NCI-H1436 treated with DMSO at 0.1 percent for 48 hours (cell line): ENCODE measurements at places on chromosomes 12 and 14.

DNA sequence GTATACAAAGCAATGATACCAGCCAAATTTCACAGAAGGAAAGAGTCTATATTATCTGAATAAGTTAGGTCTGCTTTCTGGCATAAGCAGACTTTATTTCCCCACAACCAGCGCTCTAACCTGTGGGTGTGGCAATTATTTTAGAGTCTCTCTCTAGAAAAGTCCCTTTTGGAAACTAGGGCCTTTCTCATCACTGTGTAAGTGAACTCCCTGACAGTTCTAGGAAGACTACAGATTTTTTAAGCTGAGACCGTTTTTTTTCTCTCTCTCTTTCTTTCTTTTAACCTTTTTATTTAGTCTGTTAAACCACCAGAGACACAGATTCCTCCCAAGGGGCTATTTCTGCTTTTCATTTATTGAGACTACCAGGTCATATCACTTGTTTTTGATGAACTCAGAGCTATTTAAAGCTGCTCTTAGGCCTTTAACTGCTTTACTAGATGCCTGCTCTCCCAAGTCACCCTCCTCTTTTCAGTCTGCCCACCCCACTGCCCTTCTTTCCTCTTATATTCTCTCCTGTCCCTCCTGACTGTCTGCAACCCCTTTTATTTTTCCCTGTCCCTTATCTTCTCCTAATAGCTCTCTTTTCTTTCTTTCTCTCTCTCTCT is 69.2 kb upstream of the ARHGAP5 start:
- no peak for DNase-seq

GRCh38 chr12:113812411-113813228 is 153.5 kb downstream of the RBM19 start:
- no peak for DNase-seq

GRCh38 chr14:31965735-31966598 is 111.1 kb upstream of the ARHGAP5 start:
- DNase-seq: no peak

- DNase-seq: no peak
These were observed 19.4 kb downstream of the ATP6V0A2 start for GRCh38 chr12:123731596-123731995.

DNA sequence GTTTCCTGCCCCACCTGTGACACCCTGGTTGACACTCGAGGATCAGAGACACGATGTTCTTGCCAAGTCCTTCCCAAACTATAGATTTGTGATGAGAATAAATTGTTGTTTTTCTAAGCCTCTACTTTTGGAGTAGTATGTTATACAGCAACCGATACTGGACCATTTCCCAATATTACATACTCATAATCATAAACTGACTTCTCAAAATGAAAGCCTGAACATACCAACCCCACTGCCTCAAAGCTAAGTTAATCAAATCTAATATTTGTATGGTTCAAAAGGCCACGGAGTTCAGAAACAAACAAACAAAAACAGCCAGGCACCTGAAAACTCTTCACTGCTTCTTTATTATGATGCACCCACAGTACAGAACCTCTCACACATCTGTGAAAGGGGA is 52.3 kb upstream of the GPHB5 start:
- no peak for DNase-seq

- DNase-seq: no peak
These were observed 110.5 kb downstream of the DERA start for GRCh38 chr12:16021676-16022075.

DNA sequence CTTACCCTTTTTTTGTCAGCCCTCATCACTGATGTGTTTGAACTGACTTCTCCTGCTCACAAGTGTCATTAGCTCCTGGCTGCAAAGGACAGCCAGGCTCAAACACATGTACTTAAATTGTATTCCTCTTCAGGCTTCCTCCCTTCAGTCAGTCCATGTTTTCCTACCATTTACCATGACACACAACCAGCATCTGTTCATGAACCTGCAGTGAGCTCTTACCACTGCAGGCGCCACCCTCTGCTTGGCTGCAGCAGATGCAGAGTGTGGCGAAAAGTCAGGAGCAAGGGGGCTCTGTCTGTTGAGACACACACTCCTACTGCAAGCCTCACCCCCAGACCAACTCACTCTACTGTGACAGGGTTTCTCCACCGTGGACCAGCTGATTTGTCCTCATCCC is 70.2 kb downstream of the TSPAN11 start:
- DNase-seq: no peak

DNA sequence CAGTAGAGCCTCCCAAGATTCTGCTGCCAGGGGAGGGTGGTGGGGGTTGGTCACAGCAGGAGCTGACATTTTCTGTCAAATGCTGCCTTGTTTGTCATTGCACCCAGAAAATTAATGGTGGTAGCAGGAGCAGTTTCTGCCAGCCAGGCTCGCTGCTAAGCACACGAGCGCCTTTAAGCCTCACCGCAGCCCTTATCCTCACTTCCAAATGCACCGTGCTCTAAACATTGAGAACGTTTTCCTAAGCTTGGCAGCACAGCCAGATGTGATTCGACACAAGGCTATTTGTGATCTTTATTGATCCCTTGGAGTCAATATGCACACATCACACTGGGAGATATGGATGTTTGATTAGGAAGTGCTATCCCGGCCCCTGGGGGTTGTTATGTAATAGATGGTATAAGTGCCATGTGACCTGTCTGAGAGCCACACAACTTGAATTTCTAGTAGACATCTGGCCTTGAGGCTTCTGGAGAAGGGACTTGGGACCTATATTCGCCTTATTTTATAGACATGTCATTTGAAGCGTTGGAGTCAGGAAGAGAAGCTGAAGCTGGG is 31.6 kb upstream of the BEGAIN start:
- DNase-seq: no peak

DNA sequence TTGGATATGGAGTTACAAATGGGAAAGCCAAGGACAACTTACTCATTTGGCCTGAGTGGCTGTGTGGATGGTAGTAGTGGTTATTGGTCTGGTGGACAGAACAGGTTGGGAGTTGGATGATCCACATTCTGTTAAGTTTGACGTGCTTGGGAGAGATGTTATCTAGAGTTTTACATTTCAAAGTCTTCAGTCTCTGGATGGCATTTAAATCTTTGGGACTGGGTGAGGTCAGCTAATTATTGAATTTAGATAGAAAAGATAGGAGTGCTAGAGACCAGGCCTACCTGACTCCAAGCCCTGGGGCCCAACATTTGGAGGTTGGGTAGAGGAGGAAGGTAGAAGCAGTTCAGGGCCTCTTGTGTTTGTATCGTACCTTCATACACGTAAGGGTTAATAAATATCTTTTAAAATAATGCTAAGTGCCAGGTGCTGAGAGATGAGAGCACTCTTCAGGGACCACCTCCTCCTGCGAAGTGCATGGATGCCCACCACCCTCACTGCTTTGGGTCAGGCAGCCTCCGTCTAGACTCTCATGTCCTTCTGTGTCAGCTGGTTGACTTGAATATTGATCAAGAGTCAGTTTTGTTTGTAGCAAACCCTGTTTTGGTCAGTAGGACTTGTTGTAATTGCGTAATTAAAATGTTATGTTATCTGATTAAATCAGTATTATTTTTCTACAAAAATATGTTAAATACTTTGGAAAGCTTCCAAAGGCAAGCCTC is 460.4 kb upstream of the RGS6 start:
- DNase-seq: no peak

- peak; percentile 2 for DNase-seq
These were observed 64.1 kb upstream of the PPP4R3A start for GRCh38 chr14:91573894-91574837.

GRCh38 chr12:14768823-14769405 is 34.4 kb downstream of the WBP11 start:
- no peak for DNase-seq

DNA sequence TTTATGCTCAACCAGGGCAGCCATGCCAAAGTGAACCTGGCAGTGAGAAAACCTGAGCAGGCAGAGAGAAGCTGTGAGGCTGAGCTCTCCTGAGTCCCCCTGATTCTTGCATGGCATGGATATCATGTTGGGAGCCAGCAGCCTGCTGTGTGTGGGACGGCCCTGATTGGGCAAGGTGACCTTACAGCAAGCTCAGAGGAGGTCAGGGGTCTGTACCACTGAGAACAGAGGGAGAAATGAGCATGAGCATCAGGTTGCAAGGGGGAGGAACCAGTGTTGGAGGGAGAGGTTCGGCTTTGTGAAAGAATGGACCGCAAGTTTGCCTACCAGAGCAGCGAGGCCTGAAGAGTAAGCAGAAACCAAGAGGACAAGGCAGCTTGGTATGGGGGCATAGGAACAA is 59.1 kb upstream of the PTGR2 start:
- no peak for DNase-seq

- no peak for DNase-seq
These were observed 516.9 kb downstream of the LRFN5 start for GRCh38 chr14:42123526-42123925.

- no peak for DNase-seq
These were observed 29.8 kb upstream of the DLGAP5 start for GRCh38 chr14:55221186-55221585.

- DNase-seq: no peak
These were observed 386.3 kb upstream of the TBX3 start for GRCh38 chr12:115070313-115070712.

DNA sequence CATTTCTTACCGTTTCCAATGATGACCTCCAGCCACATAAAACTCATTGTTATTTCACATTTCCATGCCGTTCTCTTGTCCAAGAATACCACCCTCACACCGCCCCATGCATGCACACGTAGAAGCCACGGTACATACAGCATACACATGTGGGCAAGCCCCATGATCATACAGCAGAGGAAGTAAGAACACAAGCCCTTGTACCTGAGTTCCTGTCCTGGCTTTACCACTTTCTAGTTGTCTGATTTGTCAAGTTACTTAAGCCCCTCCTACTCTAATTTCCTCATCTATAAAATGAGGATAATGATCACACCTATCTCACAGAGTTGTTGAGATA is 59.9 kb downstream of the DUSP16 start:
- no peak for DNase-seq

DNA sequence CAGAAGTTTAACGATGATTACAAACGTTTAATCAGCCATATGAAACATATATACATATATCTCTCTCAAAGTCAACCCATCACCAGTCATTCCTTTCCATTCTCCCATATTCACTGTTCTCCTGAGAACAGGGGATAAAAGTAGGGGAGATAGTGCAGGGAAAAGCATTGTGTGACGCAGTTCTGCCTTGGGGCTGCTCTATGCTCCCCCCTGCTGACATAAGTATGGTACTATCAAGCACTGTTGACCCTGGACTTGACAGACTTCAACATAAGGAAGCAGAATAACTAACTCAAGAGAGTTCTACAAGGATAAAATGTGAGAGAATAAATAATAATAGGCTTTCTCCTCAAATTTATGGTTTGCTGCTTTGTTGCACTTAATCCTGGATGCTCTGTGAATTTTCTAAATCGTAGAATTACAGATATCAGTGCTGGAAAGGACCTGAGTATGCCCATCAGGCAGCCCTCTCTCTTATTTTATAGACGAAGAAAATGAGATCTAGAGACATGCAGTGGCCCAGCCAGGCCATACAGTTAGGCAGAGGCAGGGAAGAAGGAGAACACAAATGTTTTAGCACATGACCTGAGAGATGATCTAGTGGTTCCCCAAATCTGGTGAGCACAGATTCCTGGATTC is 87.2 kb downstream of the SCN8A start:
- DNase-seq: peak; percentile 21

DNA sequence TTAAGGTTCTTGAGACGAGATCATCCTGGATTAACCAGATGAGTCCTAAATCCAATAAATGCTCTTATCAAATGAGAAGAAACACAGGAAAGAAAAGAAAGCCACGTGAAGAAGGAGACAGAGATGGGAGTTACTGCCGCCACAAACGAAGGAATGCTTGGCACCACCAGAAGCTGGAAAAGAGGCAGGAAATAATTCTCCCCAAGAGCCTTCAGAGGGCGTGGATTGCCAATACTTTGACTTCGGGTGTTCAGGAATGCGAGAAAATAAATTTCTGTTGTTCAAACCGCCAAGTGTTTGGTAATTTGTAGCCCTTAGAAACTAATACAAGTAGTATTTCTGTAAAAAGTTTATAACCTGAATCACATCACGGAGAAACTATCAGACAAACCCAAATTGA is 31.3 kb downstream of the ABCD2 start:
- DNase-seq: no peak

DNA sequence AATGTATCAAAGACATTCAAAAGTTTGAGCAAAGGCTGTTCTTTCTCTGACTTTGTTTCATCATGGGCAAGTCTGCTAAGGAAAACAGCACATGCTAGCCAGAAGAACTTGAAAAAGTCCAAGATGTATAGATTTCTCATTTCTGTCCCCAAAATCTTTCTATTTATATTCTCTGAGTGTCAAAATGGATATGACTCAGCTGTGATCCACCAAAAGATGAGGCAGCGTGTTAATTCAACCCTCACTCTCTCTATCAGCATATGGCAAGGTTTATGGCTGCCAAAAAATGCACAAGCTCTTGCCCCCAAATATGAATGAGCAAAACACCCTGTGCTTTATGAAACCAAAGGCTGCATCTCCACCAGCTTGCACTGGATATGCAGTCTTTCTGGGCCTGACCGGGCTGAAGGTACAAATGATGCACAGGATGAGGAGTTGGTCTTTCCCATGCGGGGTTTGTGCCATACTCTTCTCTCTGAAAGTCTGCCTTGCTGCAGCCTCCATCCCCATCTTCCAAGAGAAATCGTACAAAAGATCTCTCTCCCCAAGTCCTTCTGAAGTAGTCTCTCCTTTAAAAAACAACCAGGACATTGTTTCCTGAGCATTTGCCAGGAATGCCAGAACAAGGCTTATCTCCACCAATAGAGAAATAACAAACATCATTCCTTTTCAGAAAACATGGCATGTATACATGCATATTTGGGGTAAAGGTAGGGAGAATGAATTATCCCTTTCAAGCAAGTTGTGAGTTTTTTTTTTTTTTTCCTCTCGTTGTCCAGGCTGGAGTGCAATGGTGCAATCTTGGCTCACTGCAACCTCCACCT is 203.4 kb downstream of the TMX1 start:
- DNase-seq: no peak

DNA sequence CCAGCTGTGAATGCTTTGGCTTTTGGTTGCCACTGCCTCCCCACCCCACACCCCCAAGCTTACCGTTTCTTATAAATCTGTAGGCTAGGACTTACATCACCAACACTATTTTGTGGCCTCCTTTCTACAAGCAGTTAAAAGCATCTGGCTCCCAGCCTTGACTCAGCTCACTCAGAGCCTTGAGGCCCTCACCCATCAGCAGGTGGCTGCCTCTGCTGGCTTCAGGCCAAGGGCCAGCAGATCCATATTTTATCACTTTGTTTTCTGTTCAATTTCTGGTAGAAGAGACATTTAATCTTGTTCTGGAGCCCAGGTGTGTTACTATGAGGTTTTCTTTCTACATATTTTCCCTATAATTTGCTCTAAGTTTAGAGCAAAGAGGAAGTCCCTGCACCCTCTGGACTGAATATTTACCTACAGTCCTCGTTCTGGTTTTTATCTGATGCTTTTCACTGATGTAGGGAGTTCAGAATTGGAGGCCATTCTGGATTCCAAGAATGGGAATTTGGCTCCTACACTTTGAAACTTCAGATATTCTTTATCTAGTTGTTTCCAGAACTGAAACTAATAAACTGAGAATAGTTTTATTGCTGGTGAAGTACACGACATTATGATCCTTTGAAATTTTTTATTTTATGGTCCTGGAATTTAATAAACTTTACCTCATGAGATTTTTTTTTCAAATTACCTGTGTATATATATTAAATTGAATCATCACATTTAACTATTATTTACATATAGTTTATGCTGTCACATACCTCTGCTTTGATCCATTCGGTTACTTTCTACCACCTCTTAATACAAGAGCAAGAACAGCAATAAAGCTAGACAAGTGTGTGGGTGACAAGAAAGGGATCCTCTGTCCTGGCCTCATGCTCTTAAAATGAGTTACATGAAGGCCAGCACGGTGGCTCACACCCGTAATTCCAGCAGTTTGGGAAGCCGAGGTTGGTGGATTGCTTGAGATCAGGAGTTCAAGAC is 22.2 kb downstream of the PLBD1 start:
- DNase-seq: no peak
